Activated CD4-positive, alpha-beta T cell treated with anti-CD3 and anti-CD28 coated beads, Interleukin-2, amount 10 ng/mL, durations not matched to agents 24 days and 14 days (primary cell): ENCODE measurements at places on chromosomes 1 and 21. TPM values are rescaled to one million over a fixed set of nuclear protein-coding genes. Genes with fewer than 3 reads are reported as not detected.

DNA sequence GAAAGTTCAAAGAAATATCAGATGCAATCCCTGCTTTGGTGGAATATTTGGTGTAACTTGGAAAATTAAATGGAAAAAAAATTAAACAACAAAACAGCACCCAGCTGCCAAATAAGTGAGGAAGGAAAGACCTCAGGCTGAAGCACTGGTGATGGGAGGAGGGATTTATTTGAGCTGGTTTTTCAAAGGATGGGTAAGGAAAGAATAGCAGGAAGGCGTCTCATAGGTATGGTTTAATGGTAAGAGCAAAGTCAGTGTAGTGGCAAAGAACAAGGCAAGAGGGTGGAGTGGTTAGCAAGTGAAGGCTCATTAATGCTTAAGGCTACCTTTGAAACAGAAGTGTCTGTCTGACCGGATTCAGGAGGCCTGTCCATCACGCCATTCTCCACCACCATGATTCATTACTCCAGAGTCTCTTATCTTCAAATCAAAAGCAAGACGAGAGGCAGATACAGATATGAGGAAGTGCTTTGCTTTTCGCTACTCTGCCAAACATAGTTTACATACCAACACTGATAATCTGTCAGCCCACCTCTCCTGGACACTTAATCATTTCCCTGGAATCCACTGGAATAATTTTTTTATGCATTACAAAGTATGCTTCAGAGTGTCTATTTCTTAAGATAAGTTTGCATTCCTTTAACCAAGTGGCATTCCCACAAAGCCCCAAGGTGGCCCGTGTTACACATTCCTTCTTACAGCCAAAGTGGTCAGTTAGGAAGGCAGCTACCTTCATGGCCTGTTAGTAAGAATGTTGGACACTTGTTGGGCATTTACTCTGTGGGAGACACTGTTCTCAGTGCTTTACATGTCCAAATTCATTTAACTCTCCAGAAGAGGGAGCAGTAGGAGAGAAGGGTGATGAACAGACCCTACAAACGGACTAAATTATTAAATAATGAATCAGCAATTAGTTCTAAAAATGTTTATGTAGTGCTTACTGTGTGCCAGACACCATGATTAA lies 146.6 kb downstream of the ROR1 start:
- DNase-seq = no peak

DNA sequence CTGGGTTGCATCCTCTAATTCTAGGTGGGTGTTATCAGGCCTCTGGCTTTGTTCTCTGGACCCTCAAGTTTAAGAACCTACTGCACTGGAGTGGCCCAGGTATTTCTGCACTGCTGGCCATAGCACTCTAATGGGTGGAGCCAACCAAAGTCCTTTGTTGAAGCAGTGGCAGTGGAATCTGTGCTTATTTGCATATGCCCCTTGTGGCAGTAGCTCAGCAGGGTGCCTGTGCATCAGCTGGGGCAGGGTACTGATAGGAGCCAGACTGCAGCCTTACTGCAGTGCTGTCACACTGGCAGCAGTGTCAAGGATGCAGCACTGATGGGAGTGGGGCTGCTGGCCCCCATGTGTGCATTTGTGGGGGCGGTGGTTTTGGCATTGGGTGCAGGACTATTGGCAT lies 660.6 kb downstream of the LRRIQ3 start:
- no peak for DNase-seq

DNA sequence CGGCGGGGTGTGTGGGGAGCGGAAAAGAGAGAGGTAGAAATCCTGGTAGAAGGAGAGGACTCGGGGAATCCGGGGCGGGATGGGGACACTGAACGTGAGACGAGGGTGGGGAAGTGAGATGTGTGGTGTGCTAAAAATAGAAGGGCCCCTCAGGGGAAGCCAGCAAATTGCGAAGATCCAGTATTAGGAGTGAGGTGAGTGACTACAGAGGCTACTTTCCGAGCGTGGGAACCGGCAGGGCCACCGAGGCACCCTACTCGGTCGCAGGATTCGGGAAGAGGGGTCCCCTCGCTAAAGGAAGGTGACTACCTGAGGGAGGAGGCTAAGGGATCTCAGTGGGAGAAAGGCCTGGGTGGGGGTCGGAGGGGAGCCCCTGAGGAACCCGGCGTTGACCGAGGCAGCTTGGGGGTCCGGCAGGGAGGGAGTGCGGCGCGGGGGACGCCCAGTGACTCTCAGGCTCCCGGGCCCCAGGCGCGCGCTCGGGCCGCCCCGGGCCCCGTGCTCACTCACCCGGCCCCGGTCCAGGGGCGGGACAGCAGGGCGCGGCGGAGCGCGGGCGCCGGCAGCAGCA lies 318 bp downstream of the ALDH4A1 start:
- DNase-seq = no peak

DNA sequence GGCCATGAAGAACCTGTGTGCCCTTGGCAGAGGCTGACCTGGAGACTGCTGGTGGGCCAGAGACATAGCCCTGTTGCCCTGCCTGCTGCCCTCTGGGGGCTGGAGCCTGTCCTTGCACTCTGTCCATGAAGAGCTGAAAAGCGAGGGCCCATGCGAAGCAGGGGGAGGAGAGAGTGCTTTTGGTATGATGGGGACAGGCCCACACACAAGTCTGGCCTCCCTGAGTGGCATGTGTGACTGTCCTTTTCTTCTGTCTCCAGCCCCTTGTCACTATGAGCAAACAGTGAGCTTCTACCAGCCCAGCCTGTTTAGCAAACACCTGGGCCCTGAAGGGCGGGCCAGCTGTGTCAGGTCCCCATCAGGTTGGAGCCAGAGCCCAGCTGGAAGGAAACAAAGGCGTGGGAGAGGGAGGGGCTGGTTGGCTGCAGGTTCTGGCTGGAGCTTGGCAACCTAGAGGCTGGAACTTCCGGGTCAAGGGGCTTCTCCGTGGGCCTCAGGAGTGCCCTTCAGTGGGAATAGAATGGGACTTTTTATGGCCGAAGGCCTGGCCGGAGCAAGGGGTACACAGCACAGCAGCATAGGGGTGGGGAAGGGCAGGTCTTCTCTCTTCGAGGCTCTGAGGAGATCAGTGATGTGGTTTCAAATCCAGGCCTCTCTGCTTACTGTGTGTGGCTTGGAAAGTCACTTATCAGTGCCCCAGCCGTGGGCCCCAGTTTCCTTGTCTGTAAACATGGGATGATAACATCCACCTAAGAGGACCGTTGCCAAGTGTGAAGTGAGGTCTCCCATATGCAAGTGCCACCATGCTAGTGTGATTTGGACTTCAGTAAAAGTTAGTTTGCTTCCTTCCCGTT lies 14.3 kb downstream of the QSOX1 start:
- DNase-seq = peak; percentile 78

The S100A7A gene
- not detected in 2 replicates for total RNA-seq

GRCh38 chr1:22540337-22540736 lies 23.0 kb upstream of the EPHA8 start:
- no peak for DNase-seq

GRCh38 chr1:227333423-227333822 lies 15.1 kb upstream of the CDC42BPA start:
- no peak for DNase-seq

The GATAD2B gene
- total RNA-seq = 68.8 and 69.0 TPM in 2 replicates

DNA sequence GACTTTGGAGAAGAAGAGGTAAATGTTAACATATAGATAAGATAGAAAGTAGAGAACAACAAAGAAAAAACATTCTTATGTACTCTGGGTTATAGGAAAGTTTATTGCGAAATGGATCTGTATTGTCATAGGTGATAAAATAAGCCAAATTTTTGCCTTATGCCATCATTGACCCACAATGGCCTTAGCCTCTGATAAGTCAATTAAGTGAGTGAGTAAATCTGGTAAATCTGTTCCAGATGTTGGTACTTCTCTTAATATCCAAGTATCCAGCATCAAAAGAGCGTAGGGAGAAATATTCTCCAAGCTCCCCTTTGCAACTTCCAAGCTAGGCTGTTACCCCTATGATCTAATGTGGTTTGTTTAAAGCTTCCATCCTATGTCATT lies 38.3 kb upstream of the CLCA4 start:
- DNase-seq = no peak

The TNFRSF9 gene
- total RNA-seq = 30.5 and 30.9 TPM in 2 replicates

The LCE3C gene
- total RNA-seq = not detected in 2 replicates

GRCh38 chr1:73930293-73930692 lies 267.7 kb downstream of the LRRIQ3 start:
- no peak for DNase-seq

DNA sequence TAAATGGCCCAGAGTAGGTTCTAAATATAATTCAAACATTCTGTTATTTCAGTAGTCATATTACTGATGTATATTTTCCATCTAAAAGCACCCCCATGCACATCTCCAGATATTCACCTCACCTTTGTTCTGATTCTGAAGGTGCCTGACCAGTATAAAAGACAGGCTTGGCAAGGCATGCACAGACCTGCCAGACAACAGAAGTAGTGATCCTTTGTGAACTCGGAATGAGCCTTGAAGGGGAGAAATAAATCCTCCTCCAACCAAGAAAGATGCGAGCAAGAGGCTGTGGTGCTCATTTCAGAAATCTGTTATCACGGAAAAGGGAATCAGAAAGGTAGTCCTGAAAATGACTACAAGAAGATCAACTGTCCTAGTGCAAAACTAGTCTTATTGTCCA lies 287.3 kb downstream of the VAV3 start:
- no peak for DNase-seq

The SLAMF8 gene
- total RNA-seq = 1.1 and 1.2 TPM in 2 replicates

The GPR61 gene
- 0.14 TPM in 1 of 2 replicates, not detected in the other for total RNA-seq

The HOOK1 gene
- total RNA-seq = 1.6 and 2.1 TPM in 2 replicates

The OR14I1 gene
- not detected in 2 replicates for total RNA-seq

- no peak for DNase-seq
Measured at GRCh38 chr1:5574641-5575040, 417.6 kb downstream of the NPHP4 start.
